ENCODE measurements at places on chromosomes 2 and 18.

DNA sequence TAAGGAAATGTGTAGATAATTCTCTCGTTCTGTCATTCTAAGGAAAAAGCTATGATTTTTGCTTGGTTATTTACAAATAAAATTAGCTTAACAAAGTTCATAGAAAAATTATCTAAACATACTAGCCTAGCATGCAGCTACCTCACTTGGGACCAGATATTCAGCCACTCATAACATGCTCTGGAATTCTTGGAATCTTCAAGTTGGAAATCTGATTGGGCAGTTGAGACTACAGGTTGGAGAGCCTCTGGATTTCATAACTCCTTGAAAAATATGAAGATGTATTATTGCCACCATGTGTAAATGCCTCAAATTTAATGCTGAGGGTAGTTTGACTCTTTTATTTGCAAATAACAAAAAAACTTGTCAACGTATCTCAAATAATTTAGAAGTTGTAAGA, 132.2 kb upstream of the GULP1 start:
- DNase-seq, result no peak

DNA sequence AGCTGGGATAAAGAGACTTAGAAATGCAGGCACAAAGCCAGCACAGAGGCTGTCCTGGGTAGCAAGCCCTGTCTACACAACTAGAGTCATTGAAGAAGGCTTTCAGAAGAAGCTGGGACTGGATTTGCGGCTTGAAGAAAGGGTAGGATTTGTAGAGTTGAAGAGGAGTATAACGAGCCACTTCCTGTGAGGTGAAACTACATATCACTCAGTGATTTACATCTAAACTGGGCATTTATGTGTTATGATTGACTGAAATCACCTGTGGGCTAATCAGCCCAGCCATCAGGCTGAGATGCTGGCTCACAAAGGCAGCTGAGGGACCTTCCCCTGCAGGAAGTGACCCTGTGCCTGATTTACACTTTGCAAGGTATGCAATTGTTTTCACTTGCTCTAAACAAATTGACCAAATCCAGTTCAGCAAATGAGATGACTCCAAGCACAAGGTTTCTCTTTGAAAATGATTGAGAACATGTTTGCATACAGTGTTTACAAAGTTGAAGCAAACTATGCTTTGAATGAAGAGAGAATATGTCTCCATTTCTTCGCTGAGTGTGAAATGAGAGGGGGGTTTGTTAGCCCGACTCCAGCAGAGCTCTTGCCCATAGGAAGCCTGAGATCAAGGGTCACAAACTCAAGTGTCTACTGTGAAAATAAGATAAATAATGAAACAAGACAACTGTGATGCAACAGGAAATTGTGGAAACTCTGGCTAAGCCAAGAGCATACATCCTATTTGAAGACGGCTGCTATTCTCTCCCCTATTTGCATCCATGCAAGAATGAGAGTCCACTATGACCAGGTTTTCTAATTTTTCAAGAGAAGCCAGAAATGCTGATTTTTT, 69.3 kb upstream of the HK2 start:
- DNase-seq, result no peak

DNA sequence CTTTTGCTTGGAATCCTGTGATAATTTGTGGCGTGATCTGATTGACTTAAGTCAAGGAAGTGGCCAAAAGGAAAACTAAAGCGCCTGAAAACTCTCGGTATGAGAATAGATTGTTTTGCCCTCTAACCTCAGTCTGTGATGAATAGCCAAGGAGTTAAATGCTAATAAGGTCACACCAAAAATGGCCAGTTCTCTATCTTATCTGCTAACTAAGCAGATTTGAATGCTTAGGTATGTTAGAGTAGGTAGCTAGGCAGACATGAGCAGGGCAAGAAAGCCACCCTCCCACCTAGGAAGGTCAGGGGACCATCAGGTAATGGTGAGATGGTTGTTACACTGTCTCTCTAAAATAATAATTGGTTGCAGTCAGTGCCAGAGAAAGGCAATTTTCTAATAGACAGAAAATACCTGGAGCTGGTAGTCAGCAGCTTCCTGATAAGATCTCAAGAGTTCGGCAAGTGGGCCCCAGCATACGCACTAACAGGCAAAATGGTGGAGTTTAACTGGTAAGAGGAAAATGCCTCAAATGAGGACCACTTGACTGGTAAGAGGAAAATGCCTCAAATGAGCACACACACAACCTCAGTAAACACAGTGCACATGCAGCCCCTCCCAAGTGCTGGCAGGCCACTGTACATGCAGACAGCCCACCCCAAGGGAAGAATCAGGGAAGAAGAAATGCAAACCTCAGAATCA, 468.4 kb downstream of the MBD2 start:
- DNase-seq, result no peak

GRCh38 chr2:201830666-201831065, 24.3 kb downstream of the CDK15 start:
- DNase-seq, result no peak
